ENCODE measurements at places on chromosomes 7 and 10.

DNA sequence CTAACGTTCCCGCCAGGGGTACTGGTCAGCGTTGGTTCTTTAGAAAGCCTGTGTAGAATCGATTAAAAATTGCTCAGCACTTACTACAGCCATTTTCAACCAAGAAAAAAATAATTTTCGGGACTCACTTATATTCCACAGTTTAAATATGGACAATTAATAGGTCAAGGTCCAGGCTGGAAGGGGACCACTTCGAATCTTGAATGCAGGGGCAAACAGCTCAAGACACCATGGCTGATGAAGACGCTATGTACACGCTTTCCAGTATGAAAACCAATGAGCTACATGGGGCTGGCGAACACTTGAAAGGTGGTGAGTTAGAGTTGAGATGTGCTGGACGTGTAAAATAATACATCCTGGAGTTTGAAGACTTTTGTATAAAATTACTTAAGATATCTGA lies 87.2 kb downstream of the PRKCQ start:
- no peak for DNase-seq

GRCh38 chr10:79056736-79057391 lies 11.9 kb upstream of the ZMIZ1 start:
- DNase-seq, result no peak

- no peak for DNase-seq
Observed at GRCh38 chr10:120788771-120789170, 62.4 kb upstream of the WDR11 start.

GRCh38 chr7:50718876-50719275 lies 63.8 kb downstream of the GRB10 start:
- no peak for DNase-seq

DNA sequence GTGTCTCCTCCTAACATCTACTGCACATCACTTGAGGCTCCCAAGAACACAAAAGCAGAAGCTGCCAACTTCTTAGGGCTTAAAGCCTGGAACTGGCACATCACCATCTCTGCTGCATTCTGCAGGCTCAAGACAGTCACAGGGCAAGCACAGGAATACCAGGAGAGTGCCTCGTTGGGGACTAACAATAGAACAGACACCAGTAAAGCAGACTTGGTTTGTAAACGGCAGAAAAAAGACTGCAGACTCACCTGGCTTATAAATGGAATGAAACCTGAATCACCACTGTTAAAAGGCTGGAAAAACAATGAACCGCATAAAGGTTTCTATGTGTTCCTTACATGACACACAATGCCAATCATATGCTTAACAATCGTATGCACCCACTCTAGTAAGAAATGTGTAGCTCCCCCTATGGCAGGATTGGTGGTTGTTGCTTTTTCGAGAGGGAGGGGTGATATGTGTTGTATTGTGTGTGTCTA lies 12.8 kb downstream of the RHEB start:
- no peak for DNase-seq

- DNase-seq, result no peak
Observed at GRCh38 chr7:35991511-35992232, 161.4 kb upstream of the EEPD1 start.

GRCh38 chr10:108877095-108877561 lies 1046.2 kb downstream of the XPNPEP1 start:
- no peak for DNase-seq

DNA sequence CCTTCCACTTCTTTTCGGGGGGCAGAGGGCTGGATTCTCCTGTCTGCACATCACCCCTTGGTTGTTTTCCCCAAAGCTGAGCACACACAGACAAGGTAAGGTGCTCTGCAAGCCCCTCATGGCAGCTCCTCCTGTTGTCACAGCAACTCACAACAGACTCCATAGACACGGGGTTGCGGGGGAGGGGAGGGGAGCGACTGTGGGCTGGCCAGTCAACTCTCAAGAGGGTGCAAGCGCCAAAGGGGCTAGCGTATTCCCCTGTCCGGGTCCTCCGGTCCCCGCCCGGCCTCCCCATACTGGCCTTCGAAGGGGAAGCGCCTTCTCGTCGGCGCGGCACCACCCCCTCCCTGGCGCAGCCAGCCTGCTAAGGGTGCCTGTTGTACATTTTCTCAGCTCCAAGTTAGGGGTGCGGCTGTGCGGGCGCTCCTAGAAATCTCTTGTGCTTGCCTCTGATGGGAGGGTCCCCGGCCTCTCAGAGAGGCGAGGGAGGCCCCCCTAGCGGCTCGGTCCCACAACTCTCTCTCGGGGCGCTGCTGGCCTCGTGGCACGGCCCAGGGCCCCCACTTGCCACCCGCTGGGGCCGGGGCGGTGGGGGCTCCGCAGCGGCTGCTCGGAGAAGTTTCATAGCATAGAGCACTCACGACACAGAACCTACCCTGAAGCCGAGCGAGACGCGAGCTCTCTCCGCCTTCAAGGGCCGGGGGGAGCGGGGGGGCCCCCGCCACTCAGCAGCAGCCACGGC lies 498 bp downstream of the RHOBTB1 start:
- DNase-seq, result peak; percentile 24

- DNase-seq, result peak; percentile 76
Observed at GRCh38 chr10:109062371-109062770, 860.9 kb downstream of the XPNPEP1 start.

DNA sequence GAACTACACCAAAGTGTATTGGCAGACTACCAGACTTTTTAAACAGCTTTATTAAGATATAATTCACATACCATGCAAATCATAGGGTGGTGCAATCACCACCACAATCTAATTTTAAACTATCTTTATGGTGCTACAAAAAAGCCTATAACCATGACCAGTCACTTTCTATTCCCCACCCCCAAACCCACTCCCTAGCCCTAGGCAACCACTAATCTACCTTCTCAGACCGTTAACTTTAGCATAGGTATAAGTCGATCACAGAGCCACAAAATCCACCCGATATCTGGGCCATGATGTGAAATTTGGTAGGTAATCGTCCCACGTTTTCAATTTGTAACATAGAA lies 536 bp upstream of the POM121 start:
- peak; percentile 28 for DNase-seq

DNA sequence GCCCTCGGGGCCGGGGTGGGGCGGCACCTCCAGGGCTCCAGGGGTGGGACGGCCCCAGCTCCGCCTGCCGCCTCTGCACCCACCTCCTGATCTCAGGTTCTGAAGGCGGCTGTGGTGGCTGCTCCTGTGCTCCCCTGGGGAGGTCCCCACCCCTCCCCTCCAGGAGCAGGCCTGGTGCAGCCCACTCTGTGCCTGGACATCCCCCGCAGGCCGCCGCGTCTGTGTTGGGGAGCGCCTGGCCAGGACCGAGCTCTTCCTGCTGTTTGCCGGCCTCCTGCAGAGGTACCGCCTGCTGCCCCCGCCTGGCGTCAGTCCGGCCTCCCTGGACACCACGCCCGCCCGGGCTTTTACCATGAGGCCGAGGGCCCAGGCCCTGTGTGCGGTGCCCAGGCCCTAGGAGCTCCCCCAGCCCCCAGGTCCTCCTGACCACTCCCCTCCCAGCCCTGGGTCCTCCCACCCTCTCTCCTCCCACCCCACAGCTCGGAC lies 5.5 kb downstream of the CYP2W1 start:
- DNase-seq, result no peak

- DNase-seq, result no peak
Observed at GRCh38 chr10:96281444-96282029, 10.2 kb upstream of the BLNK start.

- no peak for DNase-seq
Observed at GRCh38 chr10:26997610-26998009, 102.7 kb downstream of the ANKRD26 start.

DNA sequence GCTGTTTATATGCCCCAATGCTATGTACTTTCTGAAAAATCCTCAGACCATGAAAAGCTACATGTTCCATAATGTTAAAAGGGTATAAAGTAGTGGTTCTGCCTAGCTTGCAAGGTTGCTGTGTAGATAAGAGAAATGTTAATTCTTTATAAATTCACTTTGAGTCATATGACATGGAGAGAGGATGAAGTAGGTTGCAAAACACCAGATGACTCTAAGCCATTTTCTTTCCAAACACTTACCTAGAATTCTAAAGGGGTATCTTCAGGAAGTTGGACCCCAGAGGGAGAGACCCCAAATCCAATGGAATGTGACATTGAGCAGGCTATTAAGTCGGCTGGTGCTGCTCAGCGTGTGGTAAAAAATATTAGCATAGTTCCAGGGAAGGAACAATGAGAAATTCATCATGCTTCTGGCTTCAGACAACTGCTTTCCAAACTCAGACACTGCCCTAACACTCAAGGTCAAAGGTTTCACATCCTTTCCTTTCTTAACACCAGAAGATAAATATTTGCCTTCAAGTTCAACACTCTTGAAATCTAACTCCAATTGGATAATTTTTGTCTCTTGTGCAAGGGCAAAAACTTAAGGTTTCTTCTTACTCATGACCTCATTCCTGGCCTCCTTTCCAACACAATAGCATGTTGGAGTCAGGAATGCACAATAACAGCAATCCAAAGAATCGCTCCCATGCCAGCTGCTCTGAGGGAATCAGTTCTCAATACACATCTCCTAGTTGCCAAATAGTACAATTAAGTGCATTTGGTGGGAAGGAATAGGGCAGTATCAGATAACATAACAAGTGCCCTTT lies 100.7 kb upstream of the AFAP1L2 start:
- no peak for DNase-seq

GRCh38 chr10:102714621-102715455 lies at the start of gene SFXN2:
Gene SFXN2, plus strand, starts transcription at chr10:102714636. Its CDS starts 12,001 bp downstream, at chr10:102726637.
- DNase-seq, result peak; percentile 77

GRCh38 chr10:112666094-112666493 lies 219.1 kb downstream of the VTI1A start:
- no peak for DNase-seq

DNA sequence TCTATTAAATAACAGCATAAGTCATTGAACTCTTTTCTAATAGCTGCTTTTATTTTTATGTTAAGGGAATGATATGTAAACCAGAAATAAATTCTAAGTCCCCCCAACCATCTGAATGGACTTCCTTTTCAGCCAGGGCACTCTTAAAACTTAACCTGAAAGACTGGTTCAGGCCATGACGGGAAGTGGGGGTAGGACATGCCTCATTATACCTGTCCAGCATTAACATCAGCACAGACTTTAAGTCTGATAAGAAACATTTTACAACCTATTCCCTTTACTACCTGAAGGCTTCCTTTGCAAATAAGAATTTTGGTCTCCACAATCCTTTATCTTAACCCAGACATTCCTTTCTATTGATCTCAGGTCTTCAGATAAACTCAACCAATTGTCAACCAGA lies 56.0 kb upstream of the CYP2C18 start:
- DNase-seq, result no peak

- DNase-seq, result no peak
Observed at GRCh38 chr7:117281562-117281961, 41.3 kb downstream of the WNT2 start.

- DNase-seq, result no peak
Observed at GRCh38 chr7:154686305-154686704, 316.6 kb downstream of the PAXIP1 start.

- no peak for DNase-seq
Observed at GRCh38 chr10:130930821-130931220, 380.7 kb downstream of the TCERG1L start.

DNA sequence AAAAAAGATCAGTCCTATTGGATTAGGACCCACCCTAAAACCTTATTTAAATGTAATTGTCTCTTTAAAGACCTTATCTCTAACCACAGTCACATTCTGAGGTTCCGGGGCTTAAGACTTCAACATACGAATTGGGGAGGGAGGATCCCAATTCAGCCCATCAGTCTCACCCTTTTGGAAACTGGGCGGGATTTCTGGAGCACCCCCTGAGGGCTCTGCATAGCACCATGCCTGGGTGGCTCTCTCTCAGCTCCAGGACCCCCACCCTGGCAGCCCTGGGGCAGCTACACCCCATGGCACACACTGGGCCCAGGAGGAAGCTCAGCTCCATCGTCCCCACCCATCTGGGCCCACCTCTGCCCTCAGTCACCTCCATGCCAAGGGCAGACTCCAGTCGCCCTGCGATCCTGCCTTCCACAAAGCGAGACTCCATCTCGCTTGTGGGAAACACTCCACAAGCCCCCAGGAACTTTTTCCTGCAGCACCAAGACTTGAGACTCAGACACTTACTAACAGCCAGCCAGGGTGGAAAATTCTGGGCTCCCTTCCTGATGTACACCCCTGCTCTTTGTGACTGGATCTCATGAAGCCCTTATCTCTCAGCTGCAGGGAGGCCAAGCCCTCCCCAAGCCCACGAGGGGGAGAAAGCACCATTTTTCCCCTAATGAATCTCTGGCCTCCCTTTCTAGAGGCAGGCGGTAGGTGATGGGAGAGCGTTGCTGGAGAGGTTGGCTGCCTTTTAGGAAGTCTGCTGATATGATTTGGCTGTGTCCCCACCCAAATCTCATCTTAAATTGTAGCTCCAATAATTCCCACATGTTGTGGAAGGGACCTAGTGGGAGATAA lies 90.8 kb upstream of the KDM7A start:
- DNase-seq, result no peak

GRCh38 chr7:132680590-132680989 lies 104.3 kb upstream of the PLXNA4 start:
- no peak for DNase-seq

DNA sequence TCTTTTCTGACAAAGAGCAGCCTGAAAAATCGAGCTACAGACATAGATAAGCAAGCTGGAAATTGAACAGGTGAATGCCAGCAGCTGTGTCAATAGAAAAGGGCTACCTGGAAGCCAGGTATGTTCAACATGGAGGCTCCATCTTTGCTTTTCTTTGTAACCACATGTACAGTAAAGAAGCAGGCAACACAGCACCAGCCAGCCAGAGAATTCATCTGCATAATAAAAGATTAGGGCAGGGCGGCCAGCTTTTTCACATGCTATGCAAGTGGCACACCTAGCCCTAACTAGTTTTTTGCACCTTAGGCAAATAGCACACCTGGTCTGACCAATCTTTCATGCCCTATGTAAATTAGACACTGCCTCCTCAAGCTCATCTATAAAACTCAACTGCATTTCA lies 25.7 kb downstream of the COG5 start:
- DNase-seq, result no peak

DNA sequence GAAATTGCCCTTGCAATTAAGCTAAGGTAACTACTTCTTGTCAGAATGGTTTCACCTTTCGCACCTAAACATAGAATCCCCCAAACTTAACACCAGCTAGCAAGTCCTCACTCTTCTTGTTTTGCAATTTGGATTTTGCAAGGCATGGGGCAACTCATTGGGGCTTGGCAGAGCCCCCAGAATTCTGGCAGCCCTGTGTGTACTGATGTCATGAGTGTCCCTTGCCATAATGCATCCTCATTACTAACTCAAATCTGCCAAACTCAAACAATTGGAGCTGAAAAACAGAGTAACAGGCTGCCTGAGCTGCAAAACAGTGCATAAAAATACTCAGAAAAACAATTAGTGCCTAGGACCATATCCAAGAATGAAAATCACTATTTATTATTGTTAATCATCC lies 7.9 kb upstream of the XPNPEP1 start:
- no peak for DNase-seq

GRCh38 chr10:53894145-53894544 lies 906.9 kb downstream of the PCDH15 start:
- DNase-seq, result no peak
